ENCODE measurements at places on chromosomes 5 and 9.

- no peak for DNase-seq
Observed at GRCh38 chr5:37197340-37198050, 51.7 kb downstream of the CPLANE1 start.

DNA sequence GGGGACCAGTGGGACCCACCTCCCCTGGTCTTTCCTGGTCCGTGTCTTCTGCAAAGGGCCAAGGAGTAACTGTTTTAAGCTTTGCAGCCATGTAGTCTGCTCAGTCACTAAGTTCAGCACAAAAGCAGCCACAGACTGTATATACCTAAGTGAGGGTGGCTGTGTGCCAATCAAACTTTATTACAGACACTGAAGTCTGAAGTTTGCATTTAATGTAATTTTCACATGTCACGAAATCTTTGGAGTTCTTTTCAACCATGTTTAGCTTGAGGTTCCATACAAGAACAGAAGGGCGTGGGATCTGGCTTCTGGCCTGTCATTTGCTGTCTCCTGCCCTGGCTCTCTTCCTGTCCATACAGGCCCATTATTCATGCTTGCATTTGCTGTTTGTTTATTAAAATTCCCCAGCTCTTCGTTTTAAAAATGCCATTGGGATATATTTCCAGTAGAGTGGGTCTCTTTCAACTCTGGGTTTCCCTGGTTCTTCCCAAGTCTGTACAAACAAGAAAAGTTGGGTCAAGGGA, 64.2 kb upstream of the ECM2 start:
- no peak for DNase-seq

GRCh38 chr9:81814794-81815464, 113.3 kb upstream of the SPATA31D4 start:
- DNase-seq, result no peak

GRCh38 chr5:169417676-169418075, 116.7 kb upstream of the SLIT3 start:
- DNase-seq, result no peak

- DNase-seq, result peak; percentile 3
Observed at GRCh38 chr5:41925555-41925951, 472 bp downstream of the FBXO4 start.

DNA sequence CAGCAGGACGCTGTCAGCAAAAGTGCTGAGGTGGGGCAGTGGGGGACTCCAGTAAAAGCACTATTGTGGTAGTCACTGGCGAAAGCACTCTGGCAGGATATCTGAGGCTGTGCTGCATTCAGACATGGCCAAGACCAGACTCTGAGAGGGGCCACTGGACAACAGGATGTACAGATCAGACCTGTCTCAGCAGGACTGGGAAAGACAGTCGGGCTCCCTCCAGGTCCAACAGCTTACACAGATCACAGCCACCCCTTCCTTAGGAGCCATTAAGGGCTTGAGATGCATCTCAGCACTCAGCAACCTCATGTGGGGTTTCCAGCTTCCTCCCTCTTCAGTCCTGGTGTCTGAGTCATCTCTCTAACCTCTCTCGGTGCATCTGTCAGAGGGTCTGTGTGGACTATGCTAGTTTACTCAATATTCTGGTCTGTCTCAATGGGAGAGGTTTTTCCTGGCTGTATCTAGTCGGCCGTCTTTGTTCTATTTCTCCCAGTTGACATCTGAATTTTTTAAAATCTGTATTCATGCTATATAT, 154.5 kb downstream of the CWC27 start:
- no peak for DNase-seq

DNA sequence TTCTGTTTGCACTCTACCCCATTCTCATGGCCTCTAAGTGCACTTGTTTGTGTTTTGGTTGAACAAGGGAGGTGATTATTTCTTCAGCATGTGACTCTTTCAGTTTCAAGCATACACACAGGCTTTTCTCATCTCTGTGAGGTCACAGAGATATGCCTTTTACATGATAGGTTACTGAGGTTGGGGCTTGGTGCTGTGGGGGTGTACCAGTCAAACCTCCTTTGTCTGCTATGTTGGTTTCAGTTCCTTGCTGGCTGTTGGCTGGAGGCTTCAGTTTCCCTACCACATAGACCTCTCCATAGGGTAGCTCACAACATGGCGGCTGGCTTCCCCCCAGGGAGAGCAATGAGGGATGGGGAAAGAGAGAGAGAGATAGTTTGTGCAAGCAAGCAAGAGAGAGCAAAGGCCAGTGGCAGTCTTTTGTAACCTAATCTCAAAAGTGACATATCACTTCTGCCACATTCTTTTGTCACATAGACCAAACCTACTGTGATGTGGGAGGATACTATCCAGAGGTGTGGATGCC, 96.7 kb upstream of the SEMA6A start:
- DNase-seq, result no peak

GRCh38 chr5:59174248-59174844, 591.5 kb downstream of the RAB3C start:
- no peak for DNase-seq

GRCh38 chr5:168620807-168621206, 41.6 kb upstream of the PANK3 start:
- no peak for DNase-seq

DNA sequence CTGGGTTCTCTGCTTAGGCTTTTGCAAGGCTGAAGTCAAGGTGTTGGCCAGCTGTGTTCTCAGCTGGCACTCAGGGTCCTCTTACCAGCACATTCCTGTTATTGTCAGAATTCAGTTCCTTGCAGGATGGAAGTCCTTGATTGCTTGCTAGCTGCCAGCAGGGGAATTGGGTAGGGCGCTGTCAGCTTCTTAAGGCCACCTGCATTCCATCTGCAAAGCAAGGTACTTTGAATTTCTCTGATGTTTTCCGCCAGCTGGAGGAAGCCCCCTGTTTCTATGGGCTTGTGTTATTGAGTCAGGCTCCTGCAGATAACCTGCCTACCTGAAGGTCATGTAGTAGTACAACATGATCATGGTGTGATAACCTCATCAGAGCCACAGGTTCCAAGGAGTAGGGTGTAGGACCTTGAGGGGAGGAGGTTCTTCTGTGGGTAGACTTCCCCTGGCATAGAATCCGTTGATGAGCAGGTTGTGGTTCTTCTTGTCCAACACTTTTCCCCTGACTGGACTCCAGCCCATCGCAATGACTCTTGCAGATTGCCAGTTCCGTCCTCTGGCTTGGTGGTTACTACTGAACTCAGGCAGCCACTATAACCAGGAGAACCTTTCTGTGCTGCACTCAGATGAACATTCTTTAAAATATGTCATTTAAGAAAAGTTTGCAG, 6.8 kb downstream of the TENT4A start:
- DNase-seq, result no peak

GRCh38 chr5:153636670-153637451, 146.4 kb downstream of the GRIA1 start:
- DNase-seq, result no peak

DNA sequence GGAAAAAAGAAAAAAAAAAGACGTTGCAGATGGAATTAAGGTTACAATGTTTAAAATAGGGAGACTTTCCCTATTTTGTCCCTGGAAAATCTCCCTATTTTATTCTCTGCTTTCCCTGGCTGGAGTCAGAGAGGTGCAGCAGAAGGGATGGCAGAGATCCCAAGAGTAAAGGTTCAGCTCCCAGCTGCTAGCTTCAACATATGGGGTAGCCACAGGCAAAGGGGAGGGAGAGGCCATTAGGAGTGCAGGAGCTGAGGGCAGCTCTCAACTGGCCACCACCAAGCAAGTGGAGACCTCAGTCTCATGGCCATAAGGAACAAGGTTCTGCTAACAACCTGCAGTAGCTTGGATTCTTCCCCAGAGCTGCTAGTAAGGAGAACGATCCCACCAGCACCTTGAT, 367.0 kb upstream of the DAP start:
- DNase-seq, result no peak

DNA sequence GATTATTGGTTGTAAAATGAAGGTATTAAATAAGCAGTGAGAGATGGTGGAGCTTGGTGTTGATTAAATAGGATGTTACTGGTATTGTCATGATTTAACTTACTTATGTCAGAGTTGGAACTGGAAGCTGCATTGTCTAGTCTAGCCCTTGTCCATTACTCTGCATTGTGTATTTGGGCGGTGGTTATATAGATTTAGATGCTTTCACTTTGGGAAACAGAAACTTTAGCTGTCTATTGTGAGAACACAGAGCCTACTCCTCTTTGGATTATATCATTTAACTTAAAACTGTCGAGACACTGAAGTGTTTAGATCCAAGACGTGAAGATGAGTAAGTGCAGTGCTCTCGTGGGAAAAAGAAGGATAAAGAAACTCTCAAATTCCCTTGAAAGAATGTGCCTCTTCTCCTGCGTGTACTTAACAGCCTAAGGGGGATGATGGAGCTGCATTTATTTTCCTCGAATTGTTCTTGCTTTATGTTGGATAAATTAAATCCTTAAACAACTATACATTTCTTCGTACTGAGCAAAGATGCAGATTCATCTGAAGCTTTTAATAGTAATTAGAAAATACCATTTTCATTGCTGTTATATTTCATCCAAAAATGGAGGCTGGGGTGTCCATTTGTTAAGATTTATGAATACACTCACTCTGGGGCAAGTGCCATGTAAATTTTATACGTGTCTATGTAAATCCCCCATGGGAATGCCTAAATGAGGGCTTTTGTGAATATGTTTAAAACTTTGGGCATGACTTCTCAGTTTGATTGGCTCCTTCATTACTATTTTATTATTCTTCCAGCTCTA, 21.6 kb downstream of the FBXL7 start:
- DNase-seq, result no peak

DNA sequence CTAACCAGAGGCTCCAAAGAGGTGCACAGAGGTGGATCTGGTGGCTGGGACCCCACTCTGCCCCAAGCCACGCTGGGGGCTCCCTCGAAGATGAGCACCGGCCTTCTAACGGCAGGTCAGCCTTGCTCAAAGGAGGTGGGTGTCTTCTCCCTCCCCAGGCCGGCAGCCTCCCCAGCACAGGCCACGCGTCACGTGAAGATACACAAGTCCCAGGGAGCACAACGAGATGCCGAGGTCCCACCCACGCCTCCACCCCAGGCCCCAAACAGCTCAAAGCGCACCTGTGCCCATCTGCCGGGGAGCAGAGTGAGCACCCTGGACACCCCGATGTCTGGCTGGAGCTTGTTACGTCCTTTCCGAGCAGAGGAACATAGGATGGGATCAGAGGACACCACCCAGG, 12.1 kb downstream of the PNPLA7 start:
- DNase-seq, result no peak

DNA sequence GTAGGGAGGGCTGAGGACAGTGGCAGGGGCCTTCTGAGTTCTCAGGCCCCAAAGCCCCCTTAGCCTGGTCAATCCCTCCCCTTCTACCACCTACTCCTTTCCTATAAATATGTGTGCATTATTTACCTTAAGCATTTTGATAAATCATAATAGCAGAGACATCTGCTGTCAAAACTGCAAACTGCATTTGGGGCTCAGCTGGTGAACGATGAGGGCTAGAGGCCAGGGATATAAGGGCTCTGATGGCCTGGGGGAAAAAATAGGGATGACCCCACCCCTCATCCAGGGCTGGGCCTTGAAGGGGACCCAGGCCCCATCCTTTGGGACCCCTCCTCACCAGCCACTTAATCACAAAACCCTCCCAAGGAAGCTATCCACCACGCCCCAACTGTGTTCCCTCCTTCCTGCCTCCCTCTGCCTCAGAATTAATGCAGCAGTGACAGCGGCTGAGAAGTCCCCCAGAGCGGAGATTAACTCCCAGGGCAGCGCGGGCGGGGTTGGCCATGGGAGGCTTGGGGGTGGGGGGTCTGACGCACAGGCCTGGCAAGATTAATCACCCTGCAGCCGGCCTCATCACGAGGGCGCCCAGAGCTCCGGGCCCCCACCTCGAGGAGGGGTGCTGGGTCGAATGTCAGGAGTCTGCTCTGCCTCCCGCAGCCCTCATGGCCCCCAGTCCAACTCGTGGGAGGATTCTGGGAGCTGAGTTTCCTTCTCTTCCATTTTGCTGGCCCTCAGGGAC, 42.1 kb downstream of the CXXC5 start:
- DNase-seq, result no peak

DNA sequence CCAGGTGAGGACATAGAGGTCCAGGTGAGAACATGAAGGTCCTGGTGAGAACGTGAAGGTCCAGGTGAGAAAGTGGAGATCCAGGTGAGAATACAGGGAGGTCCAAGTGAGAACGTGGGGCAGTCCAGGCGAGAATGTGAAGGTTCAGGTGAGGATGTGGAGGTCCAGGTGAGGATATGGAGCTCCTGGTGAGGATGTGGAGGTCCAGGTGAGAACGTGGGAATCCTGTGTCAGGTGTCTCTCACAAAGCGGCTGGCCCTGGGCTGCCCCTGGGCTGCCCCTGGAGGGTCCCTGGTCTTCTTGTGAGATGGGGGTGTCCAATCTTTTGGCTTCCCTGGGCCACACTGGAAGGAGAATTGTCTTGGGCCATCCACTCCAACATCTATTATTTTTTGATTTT, 133.4 kb downstream of the MRPL36 start:
- DNase-seq, result no peak

GRCh38 chr9:36217256-36217968, 26.7 kb downstream of the CLTA start:
- no peak for DNase-seq

DNA sequence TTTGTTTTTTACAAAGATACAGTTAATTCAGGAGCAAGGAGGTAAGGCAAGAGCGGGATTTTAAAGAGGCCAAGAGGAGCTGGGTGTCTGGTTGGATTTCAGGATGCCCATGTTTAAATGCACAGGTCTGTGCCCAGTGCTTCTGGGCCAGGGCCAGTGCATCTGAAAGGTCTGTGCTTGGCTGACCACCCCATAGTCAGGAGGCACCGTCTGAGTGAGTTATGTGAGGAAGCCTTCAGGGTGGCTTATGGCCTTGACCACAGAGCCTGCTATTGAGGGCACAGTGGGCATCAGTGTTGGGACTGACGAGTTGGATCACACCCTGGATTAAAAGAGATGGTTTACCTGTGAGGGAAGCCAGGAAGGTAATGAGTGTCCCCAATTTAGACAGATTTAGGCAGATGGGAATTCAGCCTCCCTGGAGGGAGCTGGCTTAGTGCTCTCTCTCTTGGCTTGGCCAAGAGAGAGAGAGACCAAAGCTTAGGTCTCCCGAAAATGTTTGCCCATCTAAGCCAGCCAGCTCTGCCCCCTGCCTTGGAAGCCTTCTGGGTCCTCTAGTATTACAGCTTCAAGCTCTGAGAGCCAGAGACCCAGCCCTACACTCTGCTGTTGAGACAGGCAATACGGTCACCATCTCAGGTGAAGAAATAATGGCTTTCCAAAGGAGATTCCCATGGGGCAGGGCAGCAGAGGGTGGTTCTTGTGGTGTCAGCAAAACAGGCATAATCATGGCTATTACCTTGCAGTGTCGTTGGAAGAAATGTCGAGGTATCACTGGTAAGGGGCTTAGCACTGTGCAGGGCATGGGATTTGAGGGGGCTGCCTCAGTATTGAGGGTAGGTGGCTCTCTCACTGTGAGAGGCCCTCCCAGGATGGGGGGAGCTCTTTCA, 68.6 kb downstream of the RGS3 start:
- no peak for DNase-seq

Measured in stimulated activated CD8-positive, alpha-beta memory T cell treated with anti-CD3 and anti-CD28 coated beads, Interleukin-2, amount 100 ng/mL, for 1 hour (primary cell).